Hippocampal formation (tissue), 2 donors: ENCODE measurements at places on chromosomes 1 and 21.

- no peak for DNase-seq
These were observed 25.2 kb upstream of the EXO1 start for GRCh38 chr1:241822846-241823245.

DNA sequence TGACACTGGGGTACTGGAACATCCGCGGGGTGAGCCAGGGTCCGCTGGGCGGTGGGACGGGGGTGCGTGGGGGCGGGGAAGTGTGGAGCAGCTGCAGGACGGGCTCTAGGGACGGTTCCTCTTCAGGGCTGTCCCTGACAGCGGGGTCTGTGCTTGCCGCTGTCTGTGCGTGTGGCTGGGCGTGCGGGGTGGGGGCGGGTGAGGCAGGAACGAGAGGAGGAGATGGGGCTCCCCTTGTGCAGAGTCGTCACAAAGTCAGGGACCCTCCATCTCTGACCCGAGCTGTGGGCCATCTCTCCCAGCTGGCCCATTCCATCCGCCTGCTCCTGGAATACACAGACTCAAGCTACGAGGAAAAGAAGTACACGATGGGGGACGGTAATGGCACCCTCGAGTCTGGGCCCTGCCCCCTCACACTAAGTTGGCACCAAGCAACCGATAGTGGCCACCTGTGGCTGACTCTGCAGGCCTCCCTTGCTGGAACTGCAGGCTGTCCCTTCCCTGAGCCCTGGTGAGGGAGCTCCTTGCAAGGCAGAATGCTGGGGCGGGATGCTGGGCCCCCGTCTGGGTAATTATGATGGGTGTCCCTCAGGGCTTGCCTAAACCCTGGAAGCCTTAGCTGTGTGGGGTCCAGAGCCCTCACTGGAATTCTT is 392 bp downstream of the GSTM2 start:
- no peak for DNase-seq

- no peak for DNase-seq
These were observed at the start of gene FHL3 for GRCh38 chr1:38005195-38006007. FHL3 (minus strand) TSS chr1:38005514; CDS start chr1:37999412, 6,102 bp downstream.

DNA sequence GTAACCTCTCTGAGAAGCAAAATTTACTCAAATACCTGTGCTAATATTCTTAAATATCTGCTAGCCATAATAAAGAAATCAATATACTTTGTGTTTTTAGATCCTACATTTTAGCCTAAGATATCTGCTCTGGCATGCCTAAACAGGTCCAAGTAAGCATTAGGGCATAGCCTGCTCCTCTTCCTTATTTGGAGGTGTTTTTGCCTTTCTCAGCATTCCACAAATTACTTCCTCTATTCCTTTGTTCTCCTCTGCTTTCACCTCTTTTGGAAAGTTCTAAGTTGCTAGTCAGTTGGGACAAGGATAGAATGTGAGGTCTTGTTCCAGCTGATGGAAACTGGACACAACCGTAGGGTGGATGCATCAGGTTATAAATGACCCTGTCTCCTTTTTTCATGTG is 7.2 kb upstream of the OR10X1 start:
- DNase-seq, result no peak

GRCh38 chr1:10633416-10633815 is 158.7 kb downstream of the PEX14 start:
- no peak for DNase-seq

- no peak for DNase-seq
These were observed 1.9 kb upstream of the MED18 start for GRCh38 chr1:28326984-28327383.

GRCh38 chr21:15264084-15264665 is 199.4 kb upstream of the NRIP1 start:
- no peak for DNase-seq

- DNase-seq, result no peak
These were observed 31.4 kb downstream of the GRIK3 start for GRCh38 chr1:37002898-37003297.

GRCh38 chr1:58816072-58816746 is 32.4 kb upstream of the JUN start:
- peak; percentile 72 for DNase-seq

GRCh38 chr1:4380564-4381168 is 273.7 kb upstream of the AJAP1 start:
- no peak for DNase-seq

- DNase-seq, result no peak
These were observed 9.0 kb downstream of the DDX59 start for GRCh38 chr1:200660719-200661118.

- no peak for DNase-seq
These were observed 101.7 kb downstream of the NR5A2 start for GRCh38 chr1:200128944-200129879.

- DNase-seq, result no peak
These were observed 1.5 kb upstream of the NR0B2 start for GRCh38 chr1:26915204-26915842.

GRCh38 chr21:35648512-35648911 is 411.8 kb downstream of the SETD4 start:
- no peak for DNase-seq

- DNase-seq, result no peak
These were observed 12.3 kb downstream of the TNFRSF1B start for GRCh38 chr1:12179111-12179519.

DNA sequence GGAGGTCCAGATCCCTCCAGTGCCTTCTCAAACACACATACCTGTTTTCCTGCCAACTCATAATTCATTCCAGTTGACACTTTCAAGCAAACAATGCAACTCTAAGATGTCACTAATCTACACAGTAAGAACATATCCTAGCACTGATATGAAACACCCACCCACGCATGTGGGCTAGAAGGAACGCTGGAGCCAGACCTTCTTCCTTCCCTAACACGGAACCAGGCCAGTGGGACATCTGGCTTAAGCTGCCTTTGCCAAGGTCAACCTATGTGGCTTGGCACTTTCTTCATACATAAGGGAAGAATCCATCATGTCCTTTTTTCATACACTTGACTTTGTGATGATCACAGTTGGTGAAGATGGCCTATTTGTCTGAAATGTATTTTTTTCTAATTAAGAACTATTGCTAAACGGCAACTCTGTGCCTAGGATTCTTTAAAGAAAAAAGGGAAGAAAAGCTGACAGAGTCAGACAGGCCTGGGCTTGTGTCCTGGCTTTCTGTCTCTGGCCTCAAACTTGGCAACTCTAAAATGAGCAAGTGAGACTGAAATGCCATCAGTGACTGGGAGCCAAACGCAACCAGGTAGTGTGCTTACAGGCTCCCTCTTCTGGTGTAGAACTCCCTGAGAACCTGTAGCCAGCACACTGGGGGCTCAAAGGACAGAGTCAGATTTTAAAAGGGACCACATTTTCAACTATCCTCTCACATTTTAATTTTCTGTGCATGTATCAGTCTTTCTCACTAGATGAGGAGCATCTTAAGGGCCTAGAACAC is 92.6 kb upstream of the BEND5 start:
- DNase-seq, result no peak

DNA sequence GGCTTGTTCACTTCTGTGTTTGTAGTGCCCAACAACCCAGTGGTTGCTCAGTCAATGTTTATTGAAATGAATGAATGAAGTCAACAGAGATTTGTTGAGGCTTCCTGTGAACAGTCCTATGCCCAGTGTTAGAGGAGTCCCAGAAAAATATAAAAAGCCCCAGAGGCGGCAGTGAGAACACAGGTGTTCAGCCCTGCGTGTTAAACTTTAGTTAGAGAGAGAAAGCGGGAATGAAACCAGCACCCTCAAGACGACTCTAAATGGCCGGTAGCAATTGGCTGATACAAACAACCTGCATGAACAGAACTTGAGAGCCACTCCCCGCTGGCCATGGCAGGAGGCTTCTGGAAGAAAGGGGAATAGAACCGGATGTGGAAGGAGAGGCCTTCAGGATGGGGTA is 22.6 kb downstream of the TMEM51 start:
- DNase-seq, result no peak

DNA sequence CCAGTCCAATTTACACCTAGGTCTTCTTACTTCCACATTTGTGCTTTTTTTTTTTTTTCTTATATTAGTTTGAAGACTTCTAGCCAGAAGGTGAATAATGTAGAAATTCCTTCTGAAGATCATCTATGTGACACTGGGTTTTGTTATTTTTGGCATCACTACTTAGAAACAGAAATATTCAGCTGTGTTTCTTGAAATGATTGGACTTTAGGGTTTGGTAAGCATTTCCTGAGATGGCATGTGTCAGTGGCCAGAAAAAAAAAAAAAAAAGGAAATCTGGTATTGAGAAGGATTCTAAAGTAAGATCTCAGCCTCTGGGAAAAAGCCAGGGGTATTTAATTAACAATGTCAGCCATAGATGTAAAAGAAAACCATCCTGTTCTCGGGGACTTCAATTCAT is 43.4 kb upstream of the LRRC8C start:
- no peak for DNase-seq

DNA sequence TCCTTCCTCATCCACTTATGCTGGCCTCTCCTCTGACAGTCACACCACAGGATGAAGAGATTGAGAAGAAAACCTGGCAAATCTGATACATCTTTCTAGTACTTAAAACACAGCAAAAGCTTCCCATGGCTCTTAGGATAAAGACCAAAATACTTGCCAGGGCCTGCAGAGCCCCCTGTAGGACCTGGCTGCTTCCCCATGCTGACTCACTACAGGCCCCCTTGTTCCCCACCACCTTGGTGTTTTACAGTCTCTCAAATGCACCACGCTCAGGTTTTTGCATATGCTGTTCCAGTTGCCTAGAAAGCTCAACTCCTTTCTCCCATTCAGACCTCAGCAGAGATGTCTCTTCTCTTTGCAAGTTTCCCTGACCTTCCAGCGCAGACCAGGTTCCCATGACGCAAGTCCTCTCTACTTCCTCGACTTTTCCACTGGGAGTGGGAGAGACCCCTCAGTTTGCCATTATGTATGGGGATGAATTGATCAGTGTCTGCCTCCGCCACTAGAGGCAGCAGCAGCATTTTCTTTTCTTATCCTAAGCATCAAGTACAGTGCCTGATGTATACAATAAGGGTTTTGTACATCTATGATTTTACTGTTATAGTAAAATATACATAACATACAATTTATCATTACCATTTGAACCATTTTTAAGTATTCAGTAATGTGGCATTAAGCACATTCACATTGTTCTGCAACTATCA is 113.8 kb upstream of the C8B start:
- no peak for DNase-seq

DNA sequence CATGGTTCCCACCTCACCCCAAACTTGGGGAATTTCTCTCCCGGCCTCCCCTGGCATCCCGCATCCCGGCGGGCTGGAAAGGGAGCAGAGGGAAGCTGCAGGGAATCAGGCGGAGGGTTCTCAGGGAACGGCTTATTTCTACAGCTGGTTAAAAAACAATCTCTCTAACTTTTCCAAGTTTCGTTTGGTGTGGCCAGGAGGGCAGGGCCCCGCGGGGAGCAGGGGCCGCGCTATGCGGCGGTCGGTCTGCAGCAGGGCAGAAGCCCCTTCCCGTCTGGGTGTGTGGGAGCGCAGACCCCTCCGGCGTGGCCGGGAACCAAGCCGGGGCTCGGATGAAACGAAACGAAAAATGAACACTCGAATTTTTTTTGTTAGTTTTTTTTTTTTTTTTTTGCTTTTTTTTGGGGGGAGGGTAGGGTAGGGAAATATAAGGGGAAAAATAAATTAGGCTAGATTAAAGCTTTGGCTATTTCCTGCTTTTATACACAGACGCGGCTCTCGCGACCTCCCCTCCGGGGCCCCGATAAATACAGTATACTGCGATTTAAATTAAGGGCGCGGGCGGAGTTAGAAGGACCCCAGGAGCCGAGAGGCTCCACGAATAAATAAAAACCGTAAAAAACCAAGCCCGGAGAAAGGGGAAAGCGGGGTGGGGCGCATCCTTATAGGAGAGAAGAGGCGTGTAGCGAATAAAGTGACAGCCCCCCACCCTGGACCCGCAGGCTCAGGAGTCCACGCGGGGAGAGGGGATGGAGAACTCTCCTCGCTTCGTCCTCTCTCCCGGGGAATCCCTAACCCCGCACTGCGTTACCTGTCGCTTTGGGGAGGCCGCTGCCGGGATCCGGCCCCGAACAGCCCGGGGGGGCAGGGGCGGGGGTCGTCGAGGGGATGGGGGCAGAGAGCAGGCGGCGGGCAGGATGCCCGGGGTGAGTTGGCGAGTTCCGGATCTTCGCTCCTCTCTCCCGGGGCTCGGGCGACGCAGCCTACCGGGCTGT is 2.1 kb downstream of the POU3F1 start:
- no peak for DNase-seq

GRCh38 chr1:204079608-204079999 is 6.7 kb downstream of the SOX13 start:
- DNase-seq, result no peak

GRCh38 chr1:170340308-170340707 is 191.7 kb upstream of the GORAB start:
- DNase-seq, result no peak

DNA sequence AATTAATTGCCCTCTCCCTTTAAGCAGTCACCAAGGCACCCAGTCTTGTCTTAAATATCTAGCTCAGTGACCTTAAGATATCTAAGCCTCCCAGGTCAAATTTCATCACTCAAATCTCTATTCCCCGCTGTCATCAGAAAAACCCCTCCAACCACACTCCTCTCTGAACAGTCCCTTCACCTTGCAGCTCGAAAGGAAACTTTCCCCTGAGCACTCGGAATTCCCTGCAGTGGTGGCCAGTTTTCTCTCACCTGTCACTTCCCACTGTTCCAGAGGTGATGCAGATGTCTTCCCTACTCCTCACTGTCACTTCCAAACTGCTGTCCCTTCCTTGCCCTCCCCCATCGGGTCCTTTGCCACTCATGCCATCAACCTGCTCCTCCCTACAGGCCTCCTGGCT is 15.3 kb upstream of the SSX2IP start:
- DNase-seq, result no peak

- DNase-seq, result peak; percentile 15
These were observed 6.3 kb downstream of the TMEM234 start for GRCh38 chr1:32215629-32216480.
